IPS-NIHi11 (cell line): ENCODE measurements at places on chromosomes 13 and 19.

DNA sequence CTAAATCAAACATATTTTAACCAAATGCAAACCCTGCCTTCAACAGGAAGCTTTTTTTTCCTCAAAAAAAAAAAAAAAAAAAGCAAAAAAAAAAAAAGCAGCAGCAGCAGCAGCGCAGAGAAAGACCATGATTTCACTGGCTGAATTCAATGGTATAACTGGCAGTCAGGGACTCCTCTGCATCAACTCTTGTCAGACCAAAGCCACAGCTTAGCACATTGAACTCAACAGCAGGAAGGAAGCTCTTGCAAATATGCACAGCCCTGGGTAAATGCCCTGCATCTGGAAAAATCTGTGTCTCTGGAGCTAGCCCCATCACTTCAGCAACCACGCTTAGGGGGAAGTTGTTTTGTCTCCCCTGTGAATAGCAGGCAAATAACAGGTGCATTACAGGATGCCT lies 17.6 kb upstream of the DHRS12 start:
- no peak for DNase-seq

DNA sequence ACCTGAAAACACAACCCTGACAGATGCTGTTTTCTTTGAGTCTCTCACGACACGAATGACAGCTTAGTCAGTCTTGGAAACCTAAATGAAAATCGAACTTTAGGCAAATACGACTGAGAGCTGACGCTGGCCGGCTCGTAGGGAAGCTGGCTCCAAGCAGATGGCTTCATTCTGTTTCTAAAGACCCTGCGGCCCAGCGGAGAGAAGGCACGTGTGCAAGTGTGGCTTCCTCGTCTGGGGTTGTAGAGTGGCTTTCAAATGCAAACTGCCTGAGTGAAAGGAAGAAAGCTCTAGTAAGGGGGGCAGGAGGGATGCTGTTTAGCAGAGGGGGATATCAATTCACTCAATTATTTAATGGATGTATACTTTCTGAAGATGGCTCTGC lies 26.1 kb upstream of the TIMM44 start:
- DNase-seq, result peak; percentile 78

DNA sequence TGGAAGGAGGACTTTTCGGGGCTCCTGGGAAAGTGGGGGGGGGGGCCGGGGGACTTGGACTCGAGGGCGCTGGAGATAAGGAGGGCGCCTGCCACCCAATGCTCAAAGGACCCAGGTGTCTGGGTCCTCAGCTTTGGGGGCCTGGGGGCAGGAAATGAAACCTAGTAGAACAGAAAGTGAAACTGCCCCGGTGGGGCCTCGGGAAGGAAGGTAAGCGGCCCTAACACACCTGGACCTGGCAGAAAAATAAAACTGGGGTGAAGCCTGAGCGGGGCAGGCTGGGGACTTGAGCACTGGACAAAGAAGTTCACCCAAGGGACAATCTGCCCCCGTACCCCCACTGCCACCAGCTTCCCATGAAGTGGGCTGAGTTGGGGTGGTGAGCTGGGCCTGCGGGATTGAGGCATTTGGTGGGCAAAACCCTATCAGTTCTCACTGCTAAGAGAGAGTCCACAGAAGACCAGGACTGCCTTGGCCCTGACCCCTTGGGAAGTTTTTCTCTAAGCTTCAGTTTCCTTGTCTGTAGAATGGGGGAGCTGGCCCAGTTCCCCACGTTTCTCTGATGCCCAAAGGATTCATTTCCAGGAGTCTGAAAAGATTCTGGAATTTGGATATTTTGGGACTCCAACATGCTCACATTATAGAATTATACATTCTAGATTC lies 2.3 kb downstream of the PRKD2 start:
- DNase-seq, result no peak

GRCh38 chr13:28967029-28967915 lies 147.1 kb downstream of the MTUS2 start:
- DNase-seq, result no peak

DNA sequence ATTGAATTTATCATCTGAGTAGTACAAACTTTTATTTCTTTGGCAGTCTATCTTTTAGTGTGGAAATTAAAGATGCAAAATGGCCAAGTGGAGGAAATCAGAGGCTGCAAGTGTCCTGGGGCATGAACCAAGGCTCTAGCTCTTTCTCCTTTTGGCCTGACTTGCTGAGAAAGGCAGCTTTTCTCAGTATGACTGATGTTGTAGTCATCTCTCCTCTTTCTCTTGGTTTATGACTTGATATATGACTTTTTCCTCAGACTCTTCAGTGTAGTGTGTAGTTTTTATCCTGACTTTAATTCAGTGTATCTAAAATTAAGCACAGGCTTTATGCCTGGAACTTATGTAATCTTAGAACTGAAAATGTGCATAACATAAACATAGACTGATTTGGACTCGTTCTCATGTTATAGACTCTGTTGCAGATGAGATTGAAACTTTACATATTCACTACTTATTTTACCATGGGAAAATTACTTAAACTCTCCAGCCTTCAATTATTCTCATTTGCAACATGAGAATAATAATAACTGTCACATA lies 65.7 kb downstream of the SLITRK5 start:
- no peak for DNase-seq

DNA sequence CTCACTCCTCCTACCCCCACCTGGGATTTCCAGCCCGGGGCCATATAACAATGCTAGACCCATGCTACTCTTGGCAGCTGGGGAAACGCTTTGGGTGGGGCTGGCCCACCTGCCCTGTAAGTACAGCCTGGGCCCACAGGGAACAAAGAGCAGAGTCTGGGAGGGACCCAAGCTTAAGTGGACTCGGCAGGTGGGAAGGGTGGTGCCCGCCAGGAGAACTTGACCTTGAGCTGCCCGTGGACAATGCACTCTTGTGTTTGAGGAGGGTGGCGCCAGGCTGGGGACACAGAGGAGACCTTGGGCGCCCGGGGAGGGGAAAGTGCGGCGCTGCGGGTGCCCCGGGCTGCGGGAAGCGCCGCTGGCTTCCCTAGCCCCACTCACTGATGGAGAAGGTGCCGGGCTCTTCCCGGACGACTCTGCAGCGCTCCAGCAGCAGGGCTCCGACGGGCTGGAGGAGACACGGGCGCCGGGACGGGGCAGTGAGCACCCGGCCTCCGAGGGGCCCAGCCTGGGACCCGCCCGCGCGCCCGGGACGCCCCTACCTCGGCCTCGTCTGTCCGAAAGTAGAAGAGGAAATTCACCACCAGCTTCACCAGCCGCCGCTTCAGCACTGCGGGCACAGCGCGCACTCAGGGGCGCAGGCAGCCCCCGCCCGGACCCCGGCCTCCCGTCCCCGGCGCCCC lies 607 bp downstream of the PLEKHJ1 start:
- no peak for DNase-seq

GRCh38 chr19:29897466-29897865 lies 44.6 kb upstream of the URI1 start:
- DNase-seq, result no peak

- DNase-seq, result no peak
These were observed 80.3 kb upstream of the FLT1 start for GRCh38 chr13:28575200-28575599.

DNA sequence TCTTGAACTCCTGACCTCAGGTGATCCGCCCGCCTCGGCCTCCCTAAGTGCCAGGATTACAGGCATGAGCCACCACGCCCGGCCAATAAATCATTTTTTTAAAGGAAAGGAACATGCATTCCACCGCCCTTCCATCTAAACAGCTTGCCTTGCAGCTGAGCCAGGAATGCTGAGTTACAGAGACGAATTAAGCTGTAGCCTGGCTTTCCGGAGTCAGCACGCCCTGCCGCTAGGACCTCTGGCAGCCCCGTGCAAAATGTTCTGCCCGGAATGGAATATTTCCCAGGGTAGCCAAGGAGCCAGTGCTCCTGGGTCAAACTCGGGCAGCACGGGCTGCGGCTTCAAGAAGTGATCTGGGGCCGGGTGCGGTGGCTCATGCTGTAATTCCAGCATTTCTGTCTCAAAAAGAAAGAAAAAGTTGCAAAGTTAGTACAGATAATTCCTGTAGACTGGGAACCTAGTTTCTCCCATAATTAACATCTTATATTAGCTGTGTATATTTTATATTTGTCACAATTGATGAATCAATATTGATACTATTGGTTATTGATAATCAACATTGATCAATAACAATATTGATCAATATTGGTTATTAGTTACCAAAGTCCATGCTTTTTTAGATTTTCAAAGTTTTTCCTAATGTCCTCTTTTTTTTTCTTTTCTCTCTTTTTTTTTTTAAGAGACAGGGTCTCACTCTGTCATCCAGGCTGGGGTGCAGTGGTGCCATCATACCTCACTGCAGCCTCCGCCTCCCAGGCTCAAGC lies 19.2 kb downstream of the ATCAY start:
- no peak for DNase-seq

GRCh38 chr13:22893777-22894176 lies 287.0 kb upstream of the SGCG start:
- no peak for DNase-seq

DNA sequence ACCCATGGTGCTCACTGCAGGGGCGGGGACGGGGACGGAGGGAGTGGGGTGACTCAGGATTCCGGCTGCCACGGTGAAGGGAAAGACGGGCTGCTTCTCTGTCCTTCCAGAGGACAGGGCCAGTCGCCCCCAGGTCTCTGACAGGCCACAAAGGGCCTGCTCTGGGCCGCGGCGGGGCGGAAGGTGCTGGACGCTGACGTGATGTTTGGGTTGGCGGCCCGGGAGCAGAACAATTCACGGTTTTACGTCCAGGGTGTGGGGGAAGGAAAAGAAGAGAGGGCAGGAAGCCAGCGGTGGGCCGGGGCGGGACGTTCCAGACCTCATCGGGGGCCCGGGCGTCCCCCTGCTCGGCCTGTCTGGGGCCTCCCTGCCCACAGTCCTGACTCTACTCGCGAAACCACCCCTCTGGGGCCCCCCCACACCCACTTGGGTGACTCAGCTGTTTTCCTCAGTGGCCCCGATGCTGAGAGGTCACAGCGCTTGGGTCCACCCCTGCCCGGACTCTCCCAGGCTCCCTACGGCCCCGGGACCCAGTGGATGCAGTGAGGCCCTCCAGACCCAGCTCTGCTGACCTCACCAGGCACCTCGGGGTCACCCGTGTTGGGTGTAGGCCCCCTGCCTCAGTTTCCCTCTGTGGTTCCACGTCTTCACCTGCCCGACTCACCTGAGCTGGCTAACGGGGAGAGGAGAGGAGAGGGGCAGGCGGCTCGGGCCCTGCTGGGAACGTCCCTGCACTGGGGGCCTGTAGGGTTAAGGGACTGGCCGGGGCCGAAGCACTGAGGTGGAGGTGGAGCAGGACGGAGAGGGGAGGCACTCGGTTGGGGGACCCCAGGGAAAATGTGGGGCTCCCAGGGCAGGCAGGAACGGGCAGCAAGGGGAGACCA lies 29.2 kb downstream of the PIP5K1C start:
- no peak for DNase-seq

DNA sequence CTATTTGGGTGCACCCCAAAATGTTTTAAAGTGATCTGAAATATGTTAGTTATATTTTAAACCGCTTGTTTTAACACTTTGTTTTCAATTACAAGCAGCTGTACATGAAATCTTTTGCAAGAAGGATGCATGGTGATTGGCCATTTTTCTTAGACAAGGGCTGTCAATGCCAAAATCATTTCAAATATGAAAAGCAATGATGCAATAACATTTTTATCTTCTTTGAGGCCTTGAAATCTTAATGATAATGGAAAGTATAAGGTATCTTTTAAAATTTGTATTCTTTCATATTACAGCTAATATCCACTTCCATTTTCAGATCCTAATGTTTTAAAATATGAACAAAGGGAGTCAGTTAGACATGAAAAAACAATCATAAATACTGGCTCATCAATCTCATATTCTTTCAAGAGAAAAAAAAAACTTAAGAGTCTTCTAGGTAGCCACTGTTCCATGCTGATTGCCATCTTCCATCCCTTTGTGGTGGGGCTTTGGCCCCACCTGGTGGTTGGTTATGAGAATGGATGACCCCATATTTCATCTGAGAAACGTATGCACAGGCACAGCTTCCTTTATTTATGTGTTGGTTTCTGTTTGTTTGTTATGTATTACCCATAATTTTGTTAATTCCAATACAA lies 330.3 kb upstream of the MIR17HG start:
- peak; percentile 70 for DNase-seq

DNA sequence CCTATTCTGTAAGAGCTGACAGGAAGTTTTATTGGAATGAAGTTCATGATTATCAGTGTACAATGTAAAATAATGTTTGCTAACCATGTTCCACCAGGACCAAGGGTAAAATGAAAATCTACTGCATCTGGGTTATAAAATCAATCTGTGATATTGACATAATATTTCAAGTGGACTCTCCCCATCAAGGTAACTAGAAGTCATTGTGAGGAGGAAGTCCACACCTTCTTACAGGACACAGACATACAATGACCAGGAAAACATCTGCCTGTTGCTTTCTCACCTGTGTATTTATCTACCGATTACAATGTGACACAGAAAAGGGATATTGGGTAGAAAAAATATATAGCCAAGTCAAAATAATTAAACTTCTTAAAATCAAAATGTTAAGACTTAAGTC lies 140.7 kb upstream of the RFC3 start:
- DNase-seq, result no peak

GRCh38 chr13:27470075-27470820 lies 19.9 kb upstream of the MTIF3 start:
- no peak for DNase-seq

GRCh38 chr19:38850436-38850975 lies 720 bp upstream of the HNRNPL start:
- peak; percentile 91 for DNase-seq

- peak; percentile 17 for DNase-seq
These were observed 77.2 kb upstream of the PABPC3 start for GRCh38 chr13:25018729-25019115.

GRCh38 chr13:62879071-62879470 lies 1463.4 kb upstream of the PCDH20 start:
- no peak for DNase-seq

GRCh38 chr19:10288662-10289166 lies 1.0 kb upstream of the ICAM5 start:
- peak; percentile 84 for DNase-seq

DNA sequence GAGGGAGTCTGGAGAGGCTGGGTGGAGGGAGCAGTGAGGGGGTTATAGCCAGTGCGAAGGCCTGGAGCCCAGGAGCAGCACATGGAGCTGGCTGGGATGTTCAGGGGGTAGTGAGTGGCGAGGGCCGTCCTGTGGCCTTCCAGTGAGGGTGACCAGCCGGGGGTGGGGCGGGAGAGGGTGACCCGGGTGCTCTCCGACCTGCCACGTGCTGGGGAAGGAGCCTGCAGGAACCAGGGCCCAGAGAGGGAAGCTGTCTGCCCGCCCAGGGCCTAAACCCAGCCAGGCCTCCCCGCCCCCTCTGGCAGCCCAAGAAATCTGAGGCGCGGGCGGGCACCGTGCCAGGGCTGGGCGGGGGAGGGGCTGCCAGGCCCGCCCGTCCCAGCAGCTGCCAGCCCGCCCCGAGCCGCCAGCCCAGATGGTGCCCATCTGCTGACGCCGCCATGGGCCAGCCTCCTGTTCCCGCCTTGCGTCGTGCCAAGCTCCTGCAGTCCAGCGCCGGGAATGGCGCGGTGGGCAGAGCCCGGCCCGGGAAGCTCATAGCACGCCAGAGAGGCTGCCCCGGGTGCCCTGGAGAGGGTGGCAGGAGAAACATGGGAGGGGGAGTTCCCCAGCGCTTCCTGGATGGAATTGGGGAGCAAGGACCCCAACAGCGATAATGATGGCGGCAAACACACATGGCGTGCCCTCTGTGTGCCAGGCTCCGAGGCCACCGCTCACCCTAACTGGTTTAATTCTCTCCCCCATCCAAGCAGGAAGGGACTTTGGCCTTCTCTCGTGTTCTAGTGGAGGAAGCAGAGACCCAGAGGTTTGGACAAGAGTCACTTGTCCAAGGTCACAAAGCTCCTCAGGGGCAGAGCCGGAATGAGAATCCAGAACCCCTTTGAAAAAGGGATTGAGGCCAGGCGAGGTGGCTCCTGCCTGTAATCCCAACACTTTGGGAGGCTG lies 21.5 kb downstream of the NFIC start:
- DNase-seq, result peak; percentile 62

GRCh38 chr19:35513628-35514281 lies at the start of gene DMKN:
DMKN (minus strand) TSS chr19:35513649; CDS start chr19:35513475, 174 bp downstream.
- peak; percentile 64 for DNase-seq
